Activated naive CD8-positive, alpha-beta T cell treated with anti-CD3 and anti-CD28 coated beads, Interleukin-2, amount 50 U/mL, for 24 hours (primary cell): ENCODE measurements at places on chromosomes 2 and 18.

GRCh38 chr18:68839701-68840100 is 41.8 kb downstream of the CCDC102B start:
- no peak for DNase-seq

- no peak for DNase-seq
These were observed 760.5 kb downstream of the SATB2 start for GRCh38 chr2:198697218-198697617.

- no peak for DNase-seq
These were observed 38.3 kb downstream of the AAK1 start for GRCh38 chr2:69605284-69605683.

GRCh38 chr2:229930656-229931055 is 8.4 kb downstream of the FBXO36 start:
- no peak for DNase-seq

DNA sequence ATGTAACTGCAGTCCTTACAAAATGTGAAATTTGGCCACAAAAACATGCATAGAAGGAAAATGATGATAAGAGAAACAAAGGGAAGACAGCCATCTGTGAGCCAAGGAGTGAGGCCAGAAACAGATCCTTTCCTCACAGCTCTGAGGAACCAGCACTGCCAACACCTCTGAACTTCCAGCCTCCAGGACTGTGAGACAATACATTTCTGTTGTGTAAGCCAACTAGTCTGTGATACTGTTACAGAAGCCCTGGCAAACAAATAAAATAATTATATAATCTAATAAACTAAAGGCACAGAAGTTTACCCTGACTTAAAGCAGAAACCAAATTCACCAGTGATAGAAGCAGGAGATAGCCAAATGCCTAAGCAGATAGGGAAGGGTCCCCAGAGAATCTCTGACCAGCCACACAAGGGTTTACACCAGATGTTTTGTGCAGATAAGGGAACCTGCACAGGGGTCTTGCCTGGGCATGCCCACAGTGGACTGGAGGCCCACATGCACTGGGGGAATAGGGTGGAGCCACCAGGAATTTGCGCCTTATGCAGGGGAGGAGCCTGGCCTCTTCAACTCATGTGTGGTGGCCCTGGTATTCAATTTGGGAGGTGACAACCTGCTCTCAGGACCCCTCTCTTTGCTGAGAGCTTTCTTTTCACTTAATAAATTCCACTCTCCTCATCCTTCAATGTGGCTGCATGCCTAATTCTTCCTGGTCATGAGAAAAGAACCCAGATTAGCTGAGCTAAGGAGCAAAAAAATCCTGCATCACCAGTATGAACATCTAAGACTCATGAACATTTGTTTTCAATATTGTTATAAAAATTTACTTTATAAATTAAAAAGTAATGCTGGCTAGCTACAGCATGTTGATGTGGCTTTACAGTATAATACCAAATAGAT is 3.8 kb upstream of the GCC2 start:
- no peak for DNase-seq

GRCh38 chr2:186518945-186519344 is 32.9 kb downstream of the ZC3H15 start:
- DNase-seq, result no peak

DNA sequence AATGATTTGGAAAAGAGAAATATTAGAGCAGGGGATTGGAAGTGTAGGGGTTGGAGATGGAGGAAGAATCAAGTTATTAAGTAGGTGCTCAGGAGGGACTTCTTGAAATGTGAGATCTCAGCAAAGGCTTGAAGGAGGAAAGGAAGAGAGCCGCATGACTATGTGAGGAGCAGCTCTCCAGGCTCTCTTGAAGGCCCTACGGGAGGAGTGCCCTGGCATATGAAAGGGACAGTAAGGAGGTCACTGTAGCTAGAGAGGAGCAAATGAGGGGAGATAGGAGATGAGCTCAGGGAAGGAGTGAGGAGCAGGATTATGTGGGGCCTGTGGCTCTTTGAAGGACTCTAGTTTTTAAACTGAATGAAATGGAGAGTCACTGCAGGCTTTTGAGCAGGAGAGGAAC is 181.1 kb upstream of the NABP1 start:
- no peak for DNase-seq

GRCh38 chr2:68448671-68449653 is 18.1 kb downstream of the FBXO48 start:
- DNase-seq, result no peak

DNA sequence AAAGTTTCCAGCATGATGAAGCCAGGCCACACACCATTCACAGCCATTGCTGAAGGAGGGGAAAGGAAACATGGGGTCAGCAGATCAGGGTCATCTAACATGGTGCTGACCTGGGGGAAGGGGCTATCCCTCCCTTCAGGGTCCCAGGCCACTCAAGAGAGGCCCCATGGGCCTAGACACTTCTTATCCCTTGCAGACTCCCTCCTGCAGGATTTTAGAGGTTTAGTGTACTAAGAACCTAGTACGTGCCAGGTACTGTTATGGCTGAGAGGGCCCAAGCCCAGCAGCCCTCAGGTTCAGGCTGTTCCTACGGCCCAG is 8.8 kb downstream of the KHK start:
- DNase-seq, result no peak

- DNase-seq, result no peak
These were observed 110.9 kb downstream of the SS18 start for GRCh38 chr18:25979369-25980040.
